ENCODE measurements at places on chromosomes 16 and 17.

- no peak for DNase-seq
Measured at GRCh38 chr16:28913946-28914724, 10.9 kb downstream of the RABEP2 start.

- DNase-seq, result no peak
Measured at GRCh38 chr16:20899071-20899470, 1.1 kb downstream of the DCUN1D3 start.

GRCh38 chr16:29816694-29817441 is 916 bp downstream of the PAGR1 start:
- peak; percentile 52 for DNase-seq

DNA sequence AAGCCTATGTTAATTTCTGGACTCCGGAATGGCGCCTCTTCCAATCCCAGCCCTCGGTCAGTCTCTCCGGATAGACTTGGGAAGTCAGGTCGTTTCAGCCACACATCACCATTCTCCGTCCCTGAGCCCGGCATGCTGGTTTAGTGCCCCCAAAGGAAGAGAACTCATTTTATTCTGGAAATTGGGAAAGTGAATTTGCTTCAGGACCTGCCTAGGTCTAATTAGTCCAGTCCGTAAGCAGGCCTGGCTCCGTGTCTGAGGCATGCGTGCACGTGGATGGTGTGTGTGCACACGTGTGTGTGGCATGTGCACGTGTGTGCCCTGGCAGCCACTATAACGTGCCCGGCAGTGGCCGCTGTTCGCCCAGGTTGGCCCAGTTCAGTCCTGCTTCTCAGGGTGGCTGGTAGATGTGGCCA is 77.4 kb downstream of the RPA1 start:
- no peak for DNase-seq

DNA sequence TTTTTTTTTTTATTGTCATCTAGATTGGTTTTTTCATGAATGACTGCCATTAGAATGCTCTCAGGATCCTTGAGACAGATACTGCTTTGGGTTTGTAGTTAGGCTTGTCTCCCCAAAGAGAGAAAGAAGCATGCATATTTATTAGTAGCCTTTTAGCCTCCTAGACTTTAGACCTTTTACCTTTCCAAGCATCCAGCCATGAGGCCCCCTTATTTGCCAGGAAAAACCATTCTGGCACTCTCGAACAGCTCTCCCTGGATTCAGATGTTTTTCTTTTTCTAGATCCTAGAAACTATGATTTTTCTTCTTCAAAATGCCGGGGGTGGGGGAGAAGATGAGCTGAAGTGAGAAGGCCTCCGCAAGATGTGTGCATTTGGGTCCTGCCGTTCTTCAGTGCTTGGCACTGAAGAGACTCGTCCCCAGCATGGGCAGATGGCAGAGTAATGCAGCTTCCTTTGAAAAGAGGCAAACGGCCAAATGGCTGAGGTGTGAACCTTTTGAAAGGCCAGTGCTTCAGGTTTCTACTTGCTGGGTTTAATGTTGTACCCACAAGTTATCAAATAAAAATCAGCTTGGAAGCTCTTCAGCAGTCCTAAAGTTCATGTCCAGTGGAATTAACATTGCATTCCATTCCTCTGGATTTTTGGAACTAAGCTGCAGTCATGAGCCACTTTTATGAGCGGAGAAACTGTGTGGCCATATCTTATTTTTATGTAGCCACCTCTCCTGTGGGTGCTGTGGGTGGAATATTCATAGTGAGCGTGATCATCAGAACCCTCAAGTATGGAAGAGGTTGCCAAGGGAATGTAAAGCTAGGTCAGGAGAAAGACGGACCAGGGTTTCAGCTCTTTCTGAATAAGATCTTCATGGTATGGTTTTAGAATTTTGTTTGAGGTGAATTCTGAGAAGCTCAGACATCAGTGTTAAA is 7.2 kb downstream of the SOCS7 start:
- DNase-seq, result no peak

- DNase-seq, result no peak
Measured at GRCh38 chr17:80453998-80454556, 22.3 kb downstream of the NPTX1 start.

DNA sequence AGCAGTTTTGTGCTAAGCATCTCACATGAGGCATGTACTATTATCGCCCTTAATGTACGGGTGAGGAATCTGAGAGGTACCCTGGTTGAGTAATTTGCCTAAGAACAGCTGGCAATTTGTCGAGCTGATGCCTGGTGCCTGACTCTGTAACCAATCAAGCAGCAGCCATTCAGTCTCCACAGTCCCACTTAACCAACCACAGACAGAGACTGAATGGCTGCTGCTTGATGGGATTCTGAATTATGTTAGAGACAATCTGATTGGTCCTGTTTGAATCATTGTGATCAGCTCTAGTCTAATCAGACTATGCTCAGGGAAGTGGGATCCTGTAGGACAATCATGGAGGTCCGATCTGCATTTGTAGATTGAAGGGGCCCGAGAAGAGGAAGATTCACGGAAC is 447.0 kb downstream of the SHISA9 start:
- no peak for DNase-seq

DNA sequence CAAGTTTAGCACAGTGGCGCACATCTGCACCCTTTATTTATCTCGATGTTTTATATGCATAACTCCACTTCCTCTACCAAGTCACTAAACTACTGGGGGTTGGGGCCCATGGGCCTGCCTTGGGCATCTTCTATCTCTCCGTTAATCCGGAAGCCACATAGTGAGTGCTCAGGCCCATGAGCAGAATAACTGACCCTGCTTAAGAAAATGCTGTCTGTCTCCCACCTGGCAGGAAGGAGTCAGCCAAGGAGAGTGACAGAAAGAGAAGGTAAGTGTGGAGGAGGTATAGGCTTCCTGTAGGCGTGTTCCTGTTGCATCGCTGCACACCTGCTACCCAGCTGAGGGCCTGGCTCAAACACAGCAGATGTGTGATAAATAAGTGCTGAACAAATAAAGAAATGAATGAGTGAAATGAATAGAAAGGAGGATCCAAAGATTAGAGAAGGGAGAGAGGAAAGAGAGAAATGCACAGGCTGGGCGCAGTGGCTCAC is 320.1 kb downstream of the SLC39A11 start:
- no peak for DNase-seq

DNA sequence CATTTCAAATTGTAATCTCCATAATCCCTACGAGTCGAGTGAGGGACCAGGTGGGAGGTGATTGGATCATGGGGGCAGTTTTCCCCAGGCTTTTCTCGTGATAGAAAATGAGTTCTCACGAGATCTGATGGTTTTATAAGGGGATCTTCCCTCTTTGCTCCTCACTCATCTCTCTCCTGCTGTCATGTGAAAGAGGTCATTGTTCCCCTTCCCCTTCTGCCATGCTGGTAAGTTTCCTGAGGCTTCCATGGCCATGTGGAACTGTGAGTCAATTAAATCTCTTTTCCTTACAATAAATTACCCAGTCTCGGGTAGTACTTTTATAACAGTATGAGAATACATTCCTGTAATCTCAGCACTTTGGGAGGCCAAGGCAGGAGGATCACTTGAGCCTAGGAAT is 76.7 kb upstream of the MARCHF10 start:
- DNase-seq, result no peak

DNA sequence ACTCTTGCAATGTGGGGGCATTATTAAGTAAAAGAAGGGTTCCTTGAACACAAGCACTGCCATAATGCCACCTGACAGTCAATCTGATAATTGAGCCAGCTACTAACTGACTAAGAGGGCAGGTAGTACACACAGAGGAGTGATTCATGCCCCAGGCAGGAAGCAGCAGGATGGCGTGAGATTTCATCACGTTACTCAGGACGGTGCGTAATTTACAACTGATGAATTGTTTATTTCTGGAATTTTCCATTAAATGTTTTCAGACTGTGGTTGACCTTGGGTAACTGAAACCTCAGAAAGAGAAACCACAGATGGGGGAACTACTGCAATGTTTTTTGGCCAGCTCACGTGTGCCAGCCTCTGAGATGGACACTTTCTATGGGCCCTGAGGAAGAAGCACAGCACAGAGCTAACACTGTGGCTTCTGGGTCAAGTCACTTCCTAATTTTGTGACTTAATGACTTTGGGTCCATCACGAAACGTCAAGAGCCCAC is 46.7 kb downstream of the C17orf67 start:
- DNase-seq, result peak; percentile 58

DNA sequence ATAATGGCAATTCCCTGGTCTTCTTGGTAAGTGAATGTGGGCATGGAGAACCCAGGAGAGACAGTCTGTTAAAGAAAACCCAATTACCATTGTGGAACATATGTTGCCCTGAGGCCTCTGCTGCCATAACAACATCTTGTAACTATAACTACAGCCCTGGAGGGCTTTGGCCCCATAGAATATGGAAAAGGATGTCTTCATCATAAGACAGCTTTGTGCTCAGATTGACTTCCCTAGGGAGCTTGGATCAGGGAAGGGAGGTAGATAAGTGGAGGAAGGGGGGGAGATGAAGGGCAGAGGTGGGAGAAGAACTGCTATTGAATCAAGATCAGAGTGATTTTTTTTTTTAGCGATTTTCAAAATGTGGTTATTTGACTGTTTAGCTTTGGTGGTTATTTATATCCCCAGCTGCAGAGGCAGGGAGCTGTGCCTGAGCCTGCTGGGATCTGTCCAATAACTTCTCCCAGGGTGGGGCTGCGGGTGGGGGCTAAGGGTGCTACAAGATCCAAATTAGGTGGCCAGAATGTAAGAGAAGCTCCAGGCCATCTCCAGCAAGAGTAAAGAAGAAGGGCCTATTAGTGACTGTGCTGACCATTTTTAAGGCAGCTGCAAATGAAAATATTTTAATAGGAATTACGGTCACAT is 5.3 kb upstream of the KAT7 start:
- no peak for DNase-seq

DNA sequence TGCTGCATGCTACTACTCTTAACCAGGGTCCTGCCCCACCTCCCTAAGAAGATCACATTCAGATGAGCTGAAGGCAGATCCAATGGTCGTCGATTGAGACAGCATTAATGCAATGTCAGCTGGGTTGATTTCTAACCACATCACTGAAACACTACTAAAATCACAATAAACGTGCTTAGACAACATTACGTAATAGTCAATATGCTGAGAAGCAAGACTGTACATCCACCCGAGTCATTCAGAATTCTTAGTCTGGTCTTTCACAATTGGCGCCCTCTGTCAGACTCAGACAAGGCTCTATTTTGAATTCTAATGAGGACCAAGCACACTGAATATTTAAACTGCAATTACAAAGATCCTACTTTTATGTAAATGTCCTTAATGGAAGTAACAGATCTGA is 205.2 kb downstream of the STX8 start:
- DNase-seq, result no peak

- no peak for DNase-seq
Measured at GRCh38 chr17:61461967-61462718, 9.9 kb downstream of the TBX4 start.

DNA sequence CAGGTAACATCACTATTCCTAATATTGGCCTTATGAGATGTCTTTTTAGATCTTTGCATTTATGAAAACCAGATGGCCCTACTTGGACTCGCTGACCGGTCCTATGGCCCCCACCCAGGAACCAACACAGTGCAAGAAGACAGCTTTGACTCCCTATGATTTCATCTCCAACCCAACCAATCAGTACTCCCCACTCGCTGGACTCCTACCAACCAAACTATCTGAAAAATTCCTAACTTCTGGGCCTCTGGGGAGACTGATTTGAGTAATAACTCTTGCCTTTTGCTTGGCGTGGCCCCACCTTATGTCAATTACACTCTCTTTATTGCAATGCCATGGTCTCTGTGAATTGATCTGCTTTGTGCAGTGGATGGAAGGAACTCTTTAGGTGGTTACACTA is 828.9 kb downstream of the CDH11 start:
- DNase-seq, result no peak

- DNase-seq, result no peak
Measured at GRCh38 chr17:44972953-44973352, 4.8 kb upstream of the C1QL1 start.

GRCh38 chr17:17221329-17221728 is 15.2 kb upstream of the PLD6 start:
- no peak for DNase-seq

GRCh38 chr17:62627904-62628633 is 599 bp downstream of the MRC2 start:
- DNase-seq, result peak; percentile 20

- DNase-seq, result no peak
Measured at GRCh38 chr17:83047182-83047478, 32.3 kb upstream of the METRNL start.

- DNase-seq, result no peak
Measured at GRCh38 chr17:45980855-45981254, 18.2 kb upstream of the STH start.

- no peak for DNase-seq
Measured at GRCh38 chr16:70151941-70152509, 21.6 kb upstream of the CLEC18C start.

GRCh38 chr16:71337631-71338030 is 20.9 kb upstream of the CALB2 start:
- no peak for DNase-seq

DNA sequence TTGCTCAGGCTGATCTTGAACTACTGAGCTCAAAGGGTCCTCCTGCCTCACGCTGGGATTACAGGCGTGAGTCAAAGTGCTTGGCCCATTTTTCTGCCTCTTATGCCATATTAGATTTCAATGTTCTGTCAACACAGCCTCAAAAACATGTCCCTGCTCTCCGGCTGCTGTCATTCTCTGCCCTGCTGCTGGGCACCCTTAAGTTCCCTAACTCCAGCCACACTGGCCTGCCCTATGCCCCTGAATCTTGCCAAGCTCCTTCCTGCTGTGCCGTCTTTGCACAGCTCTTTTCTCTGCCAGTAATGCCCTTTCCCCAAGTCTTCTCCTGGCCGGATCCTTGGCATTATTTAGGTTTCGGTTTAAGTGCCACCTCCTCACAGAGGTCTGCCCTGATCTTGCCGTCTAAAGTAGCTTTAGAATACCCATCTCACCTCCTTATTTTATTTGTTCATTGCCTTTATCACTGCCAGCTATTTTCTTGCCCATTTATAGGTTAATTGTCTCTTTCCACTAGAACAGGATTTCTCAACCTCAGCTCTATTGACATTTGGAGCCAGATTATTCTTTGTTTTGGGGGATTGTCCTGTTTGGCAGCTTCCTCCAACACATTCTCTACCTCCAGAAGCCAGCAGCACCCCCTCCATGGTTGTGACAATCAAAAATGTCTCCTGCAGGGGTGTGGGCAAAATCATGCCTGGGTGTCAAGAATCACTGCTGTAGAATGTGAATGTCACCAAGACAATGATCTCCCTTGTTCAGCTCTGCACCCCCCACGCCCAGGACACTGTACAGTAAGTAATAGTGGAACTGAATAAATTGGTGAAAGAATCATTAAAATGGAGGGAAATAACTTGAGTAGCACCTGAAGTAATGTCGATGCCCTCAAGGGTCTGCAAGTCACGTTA is 168.2 kb downstream of the CYLD start:
- DNase-seq, result no peak

DNA sequence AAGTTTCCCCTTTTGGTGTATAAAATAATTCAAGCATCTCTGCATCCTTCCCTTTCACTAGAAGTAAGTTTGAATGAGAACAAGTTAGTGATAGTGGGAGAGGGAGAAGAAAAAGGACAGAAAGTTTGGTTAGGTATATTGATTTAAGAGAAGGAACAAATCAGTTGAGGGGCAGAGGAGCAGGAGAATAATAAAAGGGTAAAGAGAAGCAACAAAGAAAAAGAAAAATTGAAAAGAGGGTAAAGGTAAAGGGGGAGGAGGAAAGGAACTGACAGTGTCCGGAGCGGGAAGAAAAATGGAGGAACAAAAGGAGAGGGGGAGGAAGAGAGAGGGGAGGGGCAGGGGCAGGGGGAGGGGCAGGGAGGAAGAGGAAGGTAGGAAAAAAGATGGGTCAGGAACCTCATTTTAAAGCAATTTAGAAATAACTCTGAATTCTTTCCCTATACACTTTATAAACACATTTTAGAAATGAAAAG is 6.3 kb upstream of the IGF2BP1 start:
- no peak for DNase-seq

GRCh38 chr17:76987486-76988093 is 119.4 kb downstream of the MGAT5B start:
- no peak for DNase-seq
